HuH-7 (cell line): ENCODE measurements at places on chromosomes 3 and 15.

- no peak for DNase-seq
Observed at GRCh38 chr15:101052681-101053121, 133.5 kb downstream of the LRRK1 start.

GRCh38 chr15:62866366-62866765, 176.2 kb upstream of the TPM1 start:
- DNase-seq, result no peak

DNA sequence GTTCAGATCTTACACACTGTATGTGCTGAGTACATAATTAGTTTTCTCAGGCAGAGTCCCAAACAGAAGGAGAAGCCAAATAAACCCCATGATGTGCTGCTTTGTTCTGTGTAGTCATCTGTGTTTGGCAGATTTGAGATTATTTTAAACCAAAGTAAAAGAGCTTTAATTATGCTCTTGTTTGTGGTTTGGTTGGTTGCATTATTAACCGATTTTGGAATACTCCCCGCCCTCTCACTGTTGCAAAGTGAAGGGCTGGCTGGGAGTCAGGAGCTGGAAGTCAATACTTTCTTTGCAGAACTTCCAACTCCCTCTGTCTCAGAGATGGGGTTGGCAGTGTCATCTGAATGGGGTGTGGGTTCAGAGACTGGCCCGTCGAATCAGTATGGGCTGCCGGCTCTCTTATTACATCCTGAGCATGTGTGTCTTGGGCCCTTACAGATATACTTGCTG, 34.4 kb downstream of the SLCO3A1 start:
- DNase-seq, result no peak

DNA sequence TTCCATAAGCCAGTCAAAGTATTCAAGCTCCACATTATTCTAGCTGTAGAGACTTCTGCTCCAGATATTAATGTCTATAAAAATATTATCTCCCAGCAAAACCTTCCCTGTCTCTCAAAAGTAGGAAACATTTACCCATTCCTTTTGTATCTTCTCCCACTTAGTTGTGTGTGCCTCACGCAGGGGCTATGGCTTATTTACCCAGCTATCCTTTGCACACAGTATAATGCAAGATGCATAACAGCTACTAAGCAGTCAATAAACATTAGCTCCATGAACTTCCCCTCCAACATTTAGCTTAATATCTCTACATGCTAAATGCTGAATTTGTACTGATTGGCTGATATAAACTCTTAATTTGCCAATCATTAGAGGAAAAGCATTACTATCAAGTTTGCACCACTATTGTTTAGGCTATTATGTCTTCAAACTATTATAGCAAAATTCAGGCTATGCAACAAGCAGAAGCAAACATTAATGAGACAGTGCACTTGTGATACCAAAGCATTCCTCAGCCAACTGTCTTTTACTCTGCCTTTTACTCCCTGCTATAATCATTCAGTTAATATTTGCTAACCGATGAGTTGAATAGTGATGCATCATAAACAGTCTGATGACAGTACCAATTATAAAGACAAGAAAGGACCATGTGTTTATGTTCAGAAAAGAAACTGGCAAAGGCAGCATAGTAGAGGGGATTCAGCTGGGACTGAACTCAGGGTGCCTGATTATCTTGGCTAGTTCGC, 81.2 kb downstream of the PLCH1 start:
- DNase-seq, result no peak

DNA sequence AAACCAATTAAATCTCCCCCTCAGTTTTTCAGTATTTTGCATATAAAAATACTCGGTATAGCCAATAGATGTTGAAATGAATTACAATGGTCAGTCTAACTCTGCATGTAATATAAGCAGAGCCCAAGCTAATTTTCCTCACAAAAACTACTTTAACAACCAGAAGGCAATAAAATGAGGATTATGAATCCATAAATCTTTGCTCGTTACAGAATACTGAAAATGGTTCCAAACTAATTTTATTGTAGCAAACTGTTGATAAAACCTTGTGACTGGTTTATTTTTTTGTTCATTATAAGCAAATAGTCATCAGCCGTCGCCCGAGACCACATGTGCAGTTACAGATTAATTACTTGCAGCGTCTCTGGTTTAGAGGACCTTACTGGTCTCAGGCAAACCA, 183.2 kb downstream of the SSR3 start:
- no peak for DNase-seq
